Liver (tissue), 10 donors: ENCODE measurements at places on chromosomes 4 and X. TPM values are rescaled to one million over a fixed set of nuclear protein-coding genes. Genes with fewer than 3 reads are reported as not detected.

- no peak overlapping the region for H3K4me3 ChIP-seq
- no peak overlapping the region for H3K27ac ChIP-seq
- H3K27me3 ChIP-seq: no peaks in the 10 kb centered on the region
- no peaks in the 10 kb centered on the region for H3K4me1 ChIP-seq
- H3K36me3 ChIP-seq: no peaks in the 10 kb centered on the region
These were observed 174.4 kb upstream of the BRWD3 start for GRCh38 chrX:80984118-80984517.

NEIL3 gene
- total RNA-seq: 0.08 TPM

- no peak overlapping the region for H3K4me3 ChIP-seq
- no peaks in the 10 kb centered on the region for H3K27me3 ChIP-seq
- DNase-seq: no peak
- H3K36me3 ChIP-seq: no peaks in the 10 kb centered on the region
- no peaks in the 10 kb centered on the region for H3K4me1 ChIP-seq
- H3K27ac ChIP-seq: no peak overlapping the region
These were observed 60.6 kb upstream of the TMLHE start for GRCh38 chrX:155673338-155673737.

PPBP gene
- total RNA-seq: 55.0 TPM

CCNQ gene
- total RNA-seq: 8.9 TPM

- H3K27me3 ChIP-seq: peaks cover 28% of the 10 kb centered on the region
- peaks cover 42% of the 10 kb centered on the region for H3K4me1 ChIP-seq
- H3K27ac ChIP-seq: no peak within 1 kb of the TSS
These were observed at the start of gene GSX2 for GRCh38 chr4:54099748-54100574. TSS of gene GSX2 (plus strand) at chr4:54100163. CDS start at chr4:54100345, 182 bp downstream.

DNA sequence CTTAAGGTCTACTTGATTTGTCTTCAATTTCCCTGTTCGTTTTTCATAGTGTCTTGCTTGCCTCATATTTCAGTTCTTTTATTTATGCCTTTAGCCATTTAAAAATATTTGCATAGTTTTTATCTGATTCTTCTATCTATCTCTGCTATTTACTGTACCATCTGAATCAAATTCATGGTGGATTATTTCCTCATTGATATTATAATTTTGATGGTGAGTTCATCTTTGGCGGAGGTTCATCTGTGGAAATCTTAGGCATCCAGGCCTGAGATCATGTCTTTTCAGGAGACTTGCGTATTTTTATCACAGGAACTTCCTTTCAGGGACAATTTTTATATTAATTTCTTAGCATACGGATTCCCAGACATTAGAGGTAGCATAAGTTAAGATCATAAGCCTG lies 275.2 kb downstream of the STPG2 start:
- no peak overlapping the region for H3K4me3 ChIP-seq
- no peak overlapping the region for H3K27ac ChIP-seq
- H3K36me3 ChIP-seq: no peaks in the 10 kb centered on the region
- no peaks in the 10 kb centered on the region for H3K27me3 ChIP-seq
- no peak for DNase-seq
- peaks cover 20% of the 10 kb centered on the region for H3K4me1 ChIP-seq

DNA sequence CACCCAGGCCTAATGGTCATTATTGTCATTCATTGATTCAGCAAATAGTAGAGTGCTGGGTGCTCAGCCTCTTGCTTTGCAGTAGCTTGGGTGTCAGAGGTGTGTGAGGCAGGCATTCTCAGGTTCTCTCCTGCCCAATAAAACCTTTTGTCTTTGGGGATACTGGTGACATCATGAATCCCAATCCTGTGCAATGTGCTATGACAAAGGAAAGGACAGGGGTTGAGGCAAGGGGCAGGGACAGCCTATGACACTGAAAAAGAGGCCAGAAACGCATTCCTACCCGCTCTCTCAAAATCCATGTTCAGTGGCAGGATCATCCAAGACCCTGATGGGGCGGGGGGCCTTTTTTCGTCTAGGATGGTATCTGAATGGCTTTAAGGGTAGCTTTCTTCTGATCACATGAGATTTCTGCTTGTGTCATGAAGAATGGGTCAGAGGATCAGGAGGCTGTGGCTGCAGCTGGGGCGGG lies 1.5 kb upstream of the FAM193A start:
- no peaks in the 10 kb centered on the region for H3K36me3 ChIP-seq
- H3K27me3 ChIP-seq: no peaks in the 10 kb centered on the region
- peak overlapping the region; percentile 89 for H3K27ac ChIP-seq
- peak overlapping the region; percentile 83 for H3K4me3 ChIP-seq
- DNase-seq: no peak
- peaks cover 2% of the 10 kb centered on the region for H3K4me1 ChIP-seq

DNA sequence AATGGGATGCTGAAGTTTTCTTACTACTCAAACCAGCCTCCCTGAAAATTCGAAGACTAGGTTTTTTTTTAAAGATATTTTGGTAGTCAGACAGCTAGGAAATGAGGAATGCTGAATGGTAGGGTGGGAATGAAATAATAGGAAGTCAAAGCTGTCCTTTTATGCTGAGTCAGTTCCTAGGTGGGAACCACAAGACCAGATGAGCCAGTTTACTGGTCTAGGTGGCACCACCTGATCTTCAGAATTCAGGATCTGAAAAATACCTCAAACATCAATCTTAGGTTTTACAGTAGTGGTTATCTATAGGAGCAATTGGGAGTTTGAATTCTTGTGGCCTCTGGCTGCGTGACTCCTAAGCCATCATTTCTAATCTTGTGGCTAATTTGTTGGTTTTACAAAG lies 183.1 kb upstream of the GALNT7 start:
- H3K27me3 ChIP-seq: no peaks in the 10 kb centered on the region
- no peak for DNase-seq
- H3K27ac ChIP-seq: no peak overlapping the region
- H3K36me3 ChIP-seq: no peaks in the 10 kb centered on the region

DNA sequence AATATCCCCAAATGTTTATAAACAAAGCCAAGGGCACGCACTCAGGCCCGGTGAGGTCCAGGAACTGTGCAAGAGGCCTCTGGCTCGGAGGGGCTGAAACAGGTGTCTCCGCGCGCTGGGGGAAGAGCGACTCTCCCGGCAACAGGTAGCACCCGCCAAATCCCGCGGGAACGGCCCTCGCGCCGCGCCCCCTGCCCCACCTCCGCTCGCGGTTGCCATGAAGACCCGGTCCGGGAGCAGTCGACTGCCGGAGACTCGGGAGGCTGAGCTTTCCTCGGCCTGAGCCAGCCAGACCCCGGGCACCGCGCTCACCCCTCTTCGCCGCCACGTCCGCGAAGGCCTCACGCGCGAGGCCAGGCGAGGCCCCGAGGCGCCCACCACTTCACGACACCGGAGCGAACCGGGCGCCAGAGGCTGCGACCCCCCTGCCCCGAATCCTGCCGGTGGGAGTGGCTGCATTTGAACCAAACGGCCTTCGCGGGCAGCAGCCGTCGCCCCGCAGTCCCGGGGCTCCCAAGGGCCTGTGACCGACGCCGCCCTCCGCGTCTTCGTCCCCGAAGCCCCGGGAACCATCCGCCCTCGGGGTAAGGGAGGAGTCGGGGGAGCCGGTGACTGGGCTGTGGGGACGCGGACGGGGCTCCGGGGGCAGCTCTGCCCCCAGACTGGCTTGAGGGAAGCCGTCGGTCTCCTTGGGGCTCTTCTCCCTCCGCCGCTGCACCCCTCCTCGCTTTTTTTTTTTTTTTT lies at the start of gene NSUN7:
Gene NSUN7, plus strand, starts transcription at position 239 of the 744 bp plus-strand sequence. CDS start 739 bp downstream, outside the sequence.
- DNase-seq: peak; percentile 70
- no peaks in the 10 kb centered on the region for H3K4me1 ChIP-seq
- no peak within 1 kb of the TSS for H3K27ac ChIP-seq
- no peaks in the 10 kb centered on the region for H3K36me3 ChIP-seq

- no peaks in the 10 kb centered on the region for H3K36me3 ChIP-seq
- H3K27me3 ChIP-seq: no peaks in the 10 kb centered on the region
- DNase-seq: no peak
- peak overlapping the region; percentile 100 for H3K4me3 ChIP-seq
These were observed 1.5 kb downstream of the USP38 start for GRCh38 chr4:143186212-143186611.

GAGE12J gene
- not detected for total RNA-seq

DNA sequence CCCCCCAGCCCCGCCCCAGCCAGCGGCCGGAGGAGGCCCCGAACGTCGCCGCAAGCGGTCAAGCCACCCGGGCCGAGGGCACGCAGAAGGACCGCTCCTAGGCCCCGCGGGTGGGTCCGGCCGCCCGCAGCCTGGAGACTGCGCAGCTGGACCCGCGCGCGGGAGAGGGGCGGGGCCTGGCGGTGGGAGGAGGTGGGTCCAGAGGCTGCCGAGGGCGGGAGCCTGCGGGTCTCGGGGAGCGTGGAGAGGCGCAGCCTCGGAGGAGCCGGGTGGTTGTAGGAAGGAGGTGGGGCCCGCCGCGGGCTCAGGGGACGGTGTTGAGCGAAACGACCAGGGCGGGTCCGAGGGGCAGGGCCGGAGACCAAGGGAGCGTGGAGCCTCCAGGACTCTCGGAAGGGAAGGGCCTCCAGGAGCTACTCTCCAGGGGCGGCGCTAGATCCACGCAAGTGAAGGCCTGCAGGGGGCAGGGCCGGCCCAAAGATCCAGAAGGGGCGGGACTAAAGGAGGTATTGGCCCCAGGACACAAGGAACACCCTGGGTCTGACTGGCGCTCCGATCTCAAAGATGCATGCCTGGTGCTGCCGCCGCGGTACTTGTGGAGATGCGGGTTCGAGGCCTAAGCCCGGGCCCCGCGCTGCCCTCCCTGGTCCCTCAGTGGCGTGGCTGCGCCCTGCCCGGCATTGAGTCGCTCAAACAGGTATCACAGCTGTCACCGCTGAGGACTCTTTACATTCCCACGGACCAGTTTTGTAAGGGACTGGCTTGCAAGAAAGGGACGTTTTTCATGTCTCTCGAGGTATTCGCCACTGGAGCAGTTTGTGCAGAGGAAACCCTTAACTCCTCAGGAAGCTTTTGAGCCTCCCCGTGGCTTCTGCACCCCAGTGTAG lies 5.9 kb downstream of the TIMM17B start:
- no peaks in the 10 kb centered on the region for H3K36me3 ChIP-seq
- H3K27me3 ChIP-seq: no peaks in the 10 kb centered on the region
- peak; percentile 78 for DNase-seq
- H3K4me1 ChIP-seq: peaks cover 8% of the 10 kb centered on the region

GRCh38 chr4:26145212-26145611 lies 175.6 kb upstream of the RBPJ start:
- no peaks in the 10 kb centered on the region for H3K4me1 ChIP-seq
- no peaks in the 10 kb centered on the region for H3K27me3 ChIP-seq
- H3K4me3 ChIP-seq: no peak overlapping the region

DNA sequence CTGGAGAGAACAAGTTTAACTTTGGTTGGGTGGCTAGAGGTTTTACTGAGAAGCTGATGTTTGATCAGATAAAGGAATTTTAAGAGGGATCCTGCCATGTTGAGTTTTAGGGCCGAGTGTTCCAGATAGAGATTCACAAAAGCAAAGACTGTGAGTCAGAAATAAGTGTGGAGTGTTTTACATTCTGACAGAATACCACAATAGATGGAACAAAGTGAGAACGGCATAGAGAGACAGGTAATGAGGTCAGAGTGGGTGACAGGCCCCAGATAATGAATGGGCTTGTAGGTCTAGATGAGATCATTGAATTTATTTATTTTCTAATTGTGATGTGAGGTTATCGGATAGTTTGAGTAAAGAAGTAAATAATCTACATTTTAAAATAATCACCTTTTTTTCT lies 502.6 kb downstream of the EPHA5 start:
- H3K4me3 ChIP-seq: no peak overlapping the region
- H3K4me1 ChIP-seq: no peaks in the 10 kb centered on the region
- no peak for DNase-seq
- no peaks in the 10 kb centered on the region for H3K36me3 ChIP-seq
- H3K27ac ChIP-seq: no peak overlapping the region

DNA sequence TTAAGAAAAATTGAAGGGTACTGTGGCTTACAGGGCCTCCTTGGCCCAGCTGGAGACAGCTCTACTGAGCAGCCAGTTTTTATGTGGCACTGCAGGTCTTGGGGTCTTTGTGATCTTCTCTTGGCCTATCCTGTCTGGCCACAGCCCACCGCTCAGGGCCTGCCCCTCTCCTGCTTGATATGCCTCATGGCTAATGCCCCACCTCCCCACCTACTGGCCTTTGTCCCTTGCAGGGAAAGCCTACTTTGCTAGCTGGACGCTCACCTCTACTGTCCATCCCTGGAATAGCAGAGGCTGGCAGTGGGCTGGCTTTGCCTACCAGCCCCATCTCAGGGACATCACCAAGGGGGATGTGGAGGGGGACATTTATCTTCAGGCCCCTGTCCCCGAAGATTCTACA lies 134.1 kb downstream of the PJA1 start:
- H3K36me3 ChIP-seq: no peaks in the 10 kb centered on the region
- no peak overlapping the region for H3K27ac ChIP-seq
- H3K4me3 ChIP-seq: no peak overlapping the region
- H3K4me1 ChIP-seq: no peaks in the 10 kb centered on the region
- H3K27me3 ChIP-seq: no peaks in the 10 kb centered on the region
- no peak for DNase-seq

SCD5 gene
- 1.9 TPM for total RNA-seq

- no peak overlapping the region for H3K27ac ChIP-seq
- no peak overlapping the region for H3K4me3 ChIP-seq
- H3K4me1 ChIP-seq: no peaks in the 10 kb centered on the region
- DNase-seq: no peak
- H3K27me3 ChIP-seq: no peaks in the 10 kb centered on the region
These were observed 1.1 kb upstream of the SEL1L3 start for GRCh38 chr4:25863831-25864418.

SPANXC gene
- not detected for total RNA-seq

DNA sequence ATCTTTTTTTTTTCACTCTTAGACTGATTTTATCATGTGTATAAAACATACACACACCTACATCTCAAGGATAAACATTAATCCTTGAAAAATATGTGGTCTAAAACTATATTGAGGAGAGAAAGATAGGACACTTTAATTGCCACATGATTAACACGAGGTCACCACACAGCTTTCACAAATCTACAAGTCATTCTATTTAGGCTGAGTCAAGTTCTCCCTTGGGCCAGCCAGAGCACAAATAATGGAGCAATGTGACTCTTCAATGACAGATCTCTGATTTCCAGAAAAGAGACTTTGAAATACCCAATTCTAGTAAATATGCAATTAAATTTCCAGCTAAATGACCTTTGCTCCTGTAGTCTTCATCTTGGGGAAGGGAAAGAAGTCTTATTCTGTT lies 12.9 kb upstream of the ADH4 start:
- H3K27me3 ChIP-seq: no peaks in the 10 kb centered on the region
- no peaks in the 10 kb centered on the region for H3K36me3 ChIP-seq
- peaks cover 56% of the 10 kb centered on the region for H3K4me1 ChIP-seq
- peak overlapping the region; percentile 57 for H3K27ac ChIP-seq
- no peak for DNase-seq

DNA sequence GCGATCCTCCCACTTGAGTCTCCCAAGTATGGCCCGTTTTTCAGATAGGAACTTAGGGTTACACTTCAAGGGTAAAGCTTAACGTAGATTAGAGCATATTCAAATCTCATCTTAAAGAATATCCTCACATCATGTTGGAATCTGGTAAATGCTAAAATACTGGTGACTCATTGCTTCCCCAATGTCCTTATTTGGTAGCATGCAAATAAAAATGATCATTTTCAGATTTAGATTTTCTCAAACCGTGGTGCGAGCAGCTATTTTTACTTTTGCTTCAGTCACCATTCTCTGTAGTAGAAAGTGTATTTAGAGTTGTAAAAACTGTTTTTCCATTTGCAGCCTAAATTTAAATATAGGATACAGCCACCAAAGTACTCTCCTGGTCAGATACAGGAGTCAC lies 101.5 kb upstream of the MAML3 start:
- no peaks in the 10 kb centered on the region for H3K27me3 ChIP-seq
- H3K4me3 ChIP-seq: no peak overlapping the region
- no peak for DNase-seq
- no peaks in the 10 kb centered on the region for H3K36me3 ChIP-seq
- H3K27ac ChIP-seq: no peak overlapping the region
- no peaks in the 10 kb centered on the region for H3K4me1 ChIP-seq

GRCh38 chr4:25981749-25982148 lies 67.7 kb downstream of the SMIM20 start:
- H3K4me1 ChIP-seq: no peaks in the 10 kb centered on the region
- H3K36me3 ChIP-seq: no peaks in the 10 kb centered on the region
- H3K4me3 ChIP-seq: no peak overlapping the region
- H3K27me3 ChIP-seq: no peaks in the 10 kb centered on the region
- DNase-seq: no peak
- no peak overlapping the region for H3K27ac ChIP-seq
